ENCODE measurements at places on chromosomes 16 and 17.

DNA sequence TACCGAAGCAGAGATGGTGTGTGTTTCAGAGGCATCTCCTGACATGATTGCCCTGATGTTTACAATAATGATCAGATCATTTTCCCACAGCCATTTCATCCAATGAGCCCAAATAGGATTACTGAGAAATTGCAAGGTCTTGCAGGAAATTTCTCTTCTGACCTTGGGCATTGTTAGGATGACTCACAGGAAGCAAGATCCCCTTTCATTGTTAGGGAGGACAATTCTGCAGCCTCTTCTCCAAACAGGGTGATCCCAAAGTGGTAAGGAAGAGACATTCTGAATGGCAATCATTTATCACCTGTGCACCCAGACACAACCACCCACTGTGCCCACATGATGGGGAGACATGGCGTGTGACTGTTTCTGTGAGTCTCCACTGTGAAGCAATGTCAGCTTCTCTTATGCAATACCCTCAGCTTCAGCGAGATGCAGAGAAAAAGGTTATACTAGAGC is 306.7 kb upstream of the XYLT1 start:
- no peak for DNase-seq

DNA sequence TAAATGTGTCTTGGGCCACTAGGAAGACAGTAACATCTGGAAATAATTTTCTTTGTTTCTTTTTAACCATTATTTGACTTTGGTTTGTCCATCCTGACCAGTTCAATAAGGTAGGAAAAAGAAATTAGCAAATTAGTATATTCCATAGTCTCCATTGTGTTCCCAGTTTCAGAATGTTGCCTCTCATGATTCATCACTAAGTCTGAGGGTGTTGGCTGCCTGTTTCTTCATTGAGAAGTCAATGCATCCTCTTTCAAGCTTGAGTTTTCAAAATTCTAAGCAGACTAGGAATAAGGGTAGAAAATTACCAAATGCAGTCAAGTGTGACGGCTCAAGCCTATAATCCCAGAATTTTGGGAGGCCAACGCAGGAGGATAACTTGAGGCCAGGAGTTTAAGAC is 41.9 kb downstream of the ZFHX3 start:
- no peak for DNase-seq

GRCh38 chr16:86383488-86384262 is 126.7 kb upstream of the FOXF1 start:
- no peak for DNase-seq

DNA sequence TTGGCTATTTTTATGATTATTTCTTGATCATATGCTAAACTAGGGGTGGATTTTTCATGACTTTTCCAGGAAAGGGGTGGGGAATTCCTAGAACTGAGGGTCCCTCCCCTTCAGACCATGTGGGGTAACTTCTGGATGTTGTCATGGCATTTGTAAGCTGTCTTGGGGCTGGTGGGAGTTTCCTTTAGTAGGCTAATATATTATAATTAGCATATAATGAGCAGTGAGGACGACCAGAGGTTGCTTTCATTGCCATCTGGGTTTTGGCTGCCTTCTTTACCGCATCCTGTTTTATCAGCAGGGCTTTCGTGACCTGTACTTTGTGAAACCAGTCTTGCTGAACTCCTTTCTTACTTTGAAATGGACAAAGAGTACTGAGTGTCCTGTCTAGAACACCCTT is 40.4 kb upstream of the ABCA5 start:
- DNase-seq: no peak

- peak; percentile 62 for DNase-seq
Measured at GRCh38 chr17:77287432-77288068, 146.8 kb downstream of the SEC14L1 start.

GRCh38 chr16:77590707-77591106 is 131.6 kb upstream of the NUDT7 start:
- no peak for DNase-seq

DNA sequence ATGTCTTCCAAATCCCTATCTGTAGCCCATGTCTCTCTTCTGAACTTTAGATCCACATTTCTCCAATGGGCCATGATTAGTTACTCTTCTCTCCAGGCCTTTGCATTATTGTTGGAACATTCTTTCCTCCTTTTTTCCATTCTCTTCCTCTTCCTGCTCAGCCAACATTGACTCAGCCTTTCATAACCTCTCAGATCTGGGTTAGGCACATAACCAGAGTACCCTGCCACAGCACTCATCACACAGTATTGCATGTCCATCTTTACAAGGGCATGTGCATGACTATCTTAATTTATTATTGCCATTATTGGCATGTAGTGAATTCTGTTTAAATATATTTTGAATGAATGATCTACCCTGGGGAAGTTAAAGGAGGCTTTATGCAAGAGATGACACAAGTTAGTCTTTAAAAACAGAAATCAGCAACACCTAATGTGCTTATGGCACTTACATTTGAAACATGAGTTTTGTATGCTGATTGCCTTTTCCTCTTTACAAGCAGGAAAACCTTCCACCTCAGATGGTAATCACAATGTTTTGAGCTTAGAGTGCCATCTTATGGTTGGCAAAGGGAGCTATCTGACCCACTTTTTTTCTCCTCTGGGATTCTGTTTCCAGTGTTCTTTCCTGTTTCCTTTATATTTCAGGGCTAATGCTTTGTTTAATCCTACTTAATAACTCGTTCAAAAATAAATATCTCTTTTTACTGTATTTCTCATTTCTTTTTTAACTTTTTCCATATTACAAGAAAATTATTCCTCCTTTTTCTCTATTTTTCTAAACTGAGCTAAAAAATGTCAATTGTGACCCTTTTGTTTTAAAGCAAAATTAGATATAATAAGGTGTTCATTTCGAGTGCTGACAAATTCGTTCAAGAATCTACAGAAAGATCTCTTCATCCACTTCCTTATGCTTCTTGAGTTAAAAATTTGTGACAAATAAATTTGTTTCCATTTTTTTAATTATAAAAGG is 151.0 kb upstream of the RBL2 start:
- DNase-seq: peak; percentile 61

DNA sequence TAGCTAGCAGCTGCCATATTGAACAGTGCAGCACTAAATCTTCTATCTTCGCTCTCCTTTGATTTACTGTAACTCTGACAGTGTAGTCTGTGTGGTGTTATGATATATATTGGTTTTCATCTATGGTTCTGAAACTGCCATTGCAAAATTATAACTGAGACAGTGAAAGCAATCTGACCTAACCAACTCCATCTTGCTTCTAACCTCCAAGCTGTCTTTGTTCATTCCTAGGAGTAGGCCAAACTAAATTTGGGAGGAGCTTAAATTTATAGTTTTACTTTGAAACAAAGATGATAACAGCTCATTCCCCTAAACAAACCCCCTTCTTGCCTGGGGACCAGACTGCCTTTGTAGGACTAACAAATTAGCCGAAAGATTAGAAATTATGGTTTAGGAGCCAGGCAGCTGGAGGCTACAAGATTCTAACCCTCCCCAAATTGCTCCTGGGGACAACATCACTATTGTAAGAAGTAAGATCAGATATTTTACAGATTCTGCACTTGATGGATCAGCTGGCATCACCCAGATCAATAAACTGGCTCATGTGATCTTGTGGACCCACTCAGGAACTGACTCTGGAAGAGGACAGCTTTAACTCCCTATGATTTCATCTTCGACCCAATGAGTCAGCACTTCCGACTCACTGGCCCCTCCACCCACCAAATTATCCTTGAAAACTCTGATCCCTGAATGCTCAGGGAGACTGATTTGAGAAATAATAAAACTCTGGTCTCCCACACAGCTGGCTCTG is 47.0 kb upstream of the FBXO47 start:
- DNase-seq: no peak

GRCh38 chr16:90077757-90078578 is 837 bp upstream of the PRDM7 start:
- DNase-seq: no peak

- DNase-seq: peak; percentile 53
Measured at GRCh38 chr17:40349477-40349894, 15.1 kb downstream of the GJD3 start.

DNA sequence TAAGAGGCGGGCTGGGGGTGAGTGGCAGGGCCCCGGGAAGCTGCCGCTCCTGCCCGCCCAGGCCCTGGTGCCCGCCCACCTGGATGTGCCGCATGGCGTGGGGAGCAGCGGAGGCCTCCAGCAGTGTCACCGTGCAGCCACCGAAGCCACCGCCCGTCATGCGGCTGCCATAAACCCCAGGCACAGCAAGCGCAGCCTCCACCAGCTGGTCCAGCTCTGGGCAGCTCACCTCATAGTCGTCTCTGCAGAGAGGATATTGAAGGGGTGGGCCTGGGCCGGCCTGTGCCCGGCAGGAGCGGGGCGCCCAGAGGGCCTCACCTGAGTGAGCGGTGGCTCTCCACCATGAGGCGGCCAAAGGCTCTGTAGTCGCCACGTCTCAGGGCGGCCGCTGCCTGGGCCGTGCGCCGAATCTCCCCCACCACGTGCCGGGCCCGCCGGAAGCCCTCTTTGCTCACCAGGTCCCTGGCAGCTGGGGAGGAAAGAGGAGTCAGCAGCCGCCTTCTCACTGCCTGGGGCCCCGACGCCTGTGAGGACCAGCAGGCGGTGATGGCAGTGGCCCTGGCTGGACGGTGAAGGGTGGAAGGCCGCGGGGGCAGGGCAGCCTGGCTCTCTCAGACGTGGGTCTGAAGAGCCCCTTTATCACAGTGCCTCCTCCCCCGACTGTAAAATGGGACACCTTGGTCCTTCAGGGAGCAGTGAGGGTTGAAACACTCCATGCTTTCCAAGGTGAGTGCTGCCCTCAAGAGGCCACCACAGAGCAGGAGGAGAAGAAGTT is 6.7 kb downstream of the GALK1 start:
- no peak for DNase-seq

DNA sequence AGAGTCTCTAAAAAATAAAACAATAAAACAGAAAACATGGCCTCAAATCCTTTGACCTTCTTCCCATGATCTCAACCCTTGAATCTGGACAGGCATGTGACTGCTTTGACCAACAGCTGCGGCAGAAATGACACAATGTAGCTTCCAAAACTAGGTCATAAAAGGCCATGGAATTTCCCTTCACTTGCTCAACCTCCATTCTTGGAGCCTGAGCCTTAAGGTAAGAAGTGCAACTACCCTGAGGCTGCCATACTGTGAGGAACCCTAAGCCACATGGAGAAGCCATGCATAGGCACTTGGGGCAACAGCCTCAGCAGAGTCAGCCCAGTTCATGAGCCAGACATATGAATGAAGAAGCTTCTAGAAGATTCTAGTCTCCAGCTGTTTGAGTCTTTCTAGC is 75.7 kb upstream of the BRD7 start:
- peak; percentile 81 for DNase-seq

DNA sequence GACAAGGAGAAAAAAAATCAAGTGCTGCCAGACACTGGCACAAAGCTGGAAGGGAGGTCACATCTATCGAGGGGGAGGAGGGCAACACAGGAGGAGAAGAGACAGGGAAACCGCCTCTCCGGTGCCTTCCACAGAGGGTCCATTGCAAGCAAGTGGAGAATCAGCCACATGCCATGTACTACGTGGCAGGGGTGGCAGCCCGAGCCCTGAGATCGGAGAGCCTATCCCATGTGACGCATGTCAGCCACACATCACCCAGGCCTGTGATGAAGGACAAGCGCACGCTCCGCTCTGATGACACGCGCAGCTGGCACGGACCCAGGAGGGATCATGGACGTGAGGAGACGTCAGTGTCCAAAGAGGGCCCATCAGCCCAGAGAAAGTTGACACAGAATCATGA is 30.1 kb downstream of the ADCY9 start:
- DNase-seq: no peak

Measured in trophoblast cell (in vitro differentiated cells and primary cell).